ENCODE measurements at places on chromosomes 13 and 19. TPM values are rescaled to one million over a fixed set of nuclear protein-coding genes. Genes with fewer than 3 reads are reported as not detected.

Gene ZNF525
- total RNA-seq = 2.0 TPM

Gene FBL
- 214 TPM for total RNA-seq

Gene C13orf42
- total RNA-seq = not detected

Gene KLF5
- 5.9 TPM for total RNA-seq

Gene FUT6
- total RNA-seq = not detected

Gene C19orf73
- 6.0 TPM for total RNA-seq

Gene DKKL1
- total RNA-seq = 0.81 TPM

Gene CCDC61
- total RNA-seq = 10.3 TPM

Gene SLC8A2
- total RNA-seq = not detected

Gene CCNA1
- total RNA-seq = 1.3 TPM

Gene ZNF681
- total RNA-seq = 1.6 TPM
